ENCODE measurements at places on chromosomes 2 and 18. TPM values are rescaled to one million over a fixed set of nuclear protein-coding genes. Genes with fewer than 3 reads are reported as not detected.

VAMP5 gene
- total RNA-seq = 7.4 TPM

GRCh38 chr2:82508702-82509101 is 1950.4 kb downstream of the SUCLG1 start:
- DNase-seq = no peak

GRCh38 chr2:211344289-211344688 is 787.9 kb downstream of the CPS1 start:
- no peak for DNase-seq

- no peak for DNase-seq
Observed at GRCh38 chr2:38353402-38353801, 23.7 kb downstream of the ATL2 start.

ACTG2 gene
- total RNA-seq = not detected

EHBP1 gene
- 100 TPM for total RNA-seq

GRCh38 chr2:219221957-219222518 is 3.3 kb upstream of the ABCB6 start:
- DNase-seq = no peak
